ENCODE measurements at places on chromosomes 13 and 19. TPM values are rescaled to one million over a fixed set of nuclear protein-coding genes. Genes with fewer than 3 reads are reported as not detected.

GRCh38 chr13:31119966-31120700 lies 41.6 kb downstream of the HSPH1 start:
- no peak for DNase-seq
- no peak overlapping the region for H3K27ac ChIP-seq
- no peaks in the 10 kb centered on the region for H3K36me3 ChIP-seq
- peaks cover 21% of the 10 kb centered on the region for H3K4me1 ChIP-seq
- no peak overlapping the region for H3K4me3 ChIP-seq

GRCh38 chr19:7397687-7398086 lies 49.0 kb downstream of the ARHGEF18 start:
- H3K4me3 ChIP-seq: no peak overlapping the region
- H3K27ac ChIP-seq: peak overlapping the region; percentile 70
- H3K27me3 ChIP-seq: no peaks in the 10 kb centered on the region
- DNase-seq: no peak
- H3K4me1 ChIP-seq: peaks cover 37% of the 10 kb centered on the region

DNA sequence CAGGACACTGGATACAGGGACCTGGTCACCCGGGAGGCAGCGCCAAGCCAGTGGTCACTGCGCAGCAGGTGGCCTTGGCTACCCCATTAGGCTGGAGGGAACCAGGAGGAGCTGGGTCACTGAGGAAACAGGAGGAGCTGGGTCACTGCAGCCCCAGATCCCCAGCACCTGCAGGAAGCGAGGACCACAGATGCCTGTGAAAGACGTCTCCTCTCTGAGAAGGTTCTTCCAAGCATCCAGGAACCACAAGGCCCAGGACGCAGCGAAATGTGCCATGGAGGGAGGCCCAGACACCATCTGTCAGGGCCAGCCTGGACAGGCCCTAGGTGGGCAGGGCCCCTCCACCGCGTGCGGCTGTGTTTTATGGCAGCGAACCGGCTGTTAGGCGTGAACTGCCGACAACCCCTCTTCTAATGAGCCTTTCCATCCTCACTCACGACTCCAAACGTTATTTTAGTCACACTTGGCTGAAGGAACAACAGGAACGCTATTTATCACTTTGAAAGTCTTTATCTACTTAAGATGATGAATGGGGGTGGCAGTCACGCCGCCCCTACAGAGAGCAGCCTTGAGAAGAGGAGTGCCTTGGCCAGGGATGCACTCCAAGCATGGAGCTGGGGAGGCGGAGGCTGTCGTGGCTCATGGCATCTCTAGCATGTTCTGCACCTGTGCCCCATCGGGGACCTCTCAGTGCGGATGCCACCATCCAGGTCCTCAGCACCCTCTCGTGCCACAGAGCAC lies 53.3 kb downstream of the CEBPG start:
- H3K36me3 ChIP-seq: no peaks in the 10 kb centered on the region
- H3K4me3 ChIP-seq: no peak overlapping the region
- no peaks in the 10 kb centered on the region for H3K4me1 ChIP-seq

The ANKRD24 gene
- polyA plus RNA-seq: not detected

The TMEM150B gene
- polyA plus RNA-seq: 11.2 TPM

Data from CD14-positive monocyte (primary cell).